ENCODE measurements at places on chromosomes 7 and 10.

GRCh38 chr7:45923818-45924217, 2.7 kb upstream of the IGFBP3 start:
- no peak for DNase-seq

- no peak for DNase-seq
Observed at GRCh38 chr7:15280078-15280733, 281.6 kb downstream of the AGMO start.

DNA sequence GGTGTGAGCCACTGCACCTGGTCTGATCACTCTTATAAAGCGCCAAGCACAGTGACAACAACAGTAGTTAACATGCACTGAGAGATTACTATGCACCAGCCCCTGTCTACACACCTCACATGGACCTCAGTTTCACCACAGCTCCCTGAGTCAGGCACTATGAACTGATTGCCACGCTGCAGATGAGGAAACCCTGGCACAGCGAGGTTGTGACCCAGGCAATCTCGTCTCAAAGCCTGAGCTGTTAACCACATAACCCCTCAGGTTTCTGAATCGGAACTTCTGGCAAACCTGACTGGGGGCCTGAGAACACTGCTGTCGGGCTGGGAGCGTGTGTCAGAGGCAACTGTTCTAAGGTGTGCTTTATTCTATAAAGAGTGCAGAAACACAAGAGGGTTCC, 150.8 kb downstream of the RNF216 start:
- no peak for DNase-seq

DNA sequence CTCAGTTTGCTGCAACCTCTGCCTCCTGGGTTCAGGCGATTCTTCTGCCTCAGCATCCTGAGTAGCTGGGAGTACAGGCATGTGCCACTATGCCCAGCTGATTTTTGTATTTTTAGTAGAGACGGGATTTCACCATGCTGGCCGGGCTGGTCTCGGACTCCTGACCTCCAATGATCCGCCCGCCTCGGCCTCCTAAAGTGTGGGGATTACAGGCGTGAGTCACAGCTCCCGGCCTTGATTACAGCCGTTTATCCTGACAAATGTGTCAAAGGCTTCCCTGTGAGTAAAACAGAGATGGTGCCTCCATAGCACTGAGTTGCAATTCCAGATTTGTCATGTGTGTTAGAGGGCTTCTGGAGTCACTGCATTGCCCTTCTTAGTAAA, 273.7 kb downstream of the CCDC3 start:
- DNase-seq = no peak

DNA sequence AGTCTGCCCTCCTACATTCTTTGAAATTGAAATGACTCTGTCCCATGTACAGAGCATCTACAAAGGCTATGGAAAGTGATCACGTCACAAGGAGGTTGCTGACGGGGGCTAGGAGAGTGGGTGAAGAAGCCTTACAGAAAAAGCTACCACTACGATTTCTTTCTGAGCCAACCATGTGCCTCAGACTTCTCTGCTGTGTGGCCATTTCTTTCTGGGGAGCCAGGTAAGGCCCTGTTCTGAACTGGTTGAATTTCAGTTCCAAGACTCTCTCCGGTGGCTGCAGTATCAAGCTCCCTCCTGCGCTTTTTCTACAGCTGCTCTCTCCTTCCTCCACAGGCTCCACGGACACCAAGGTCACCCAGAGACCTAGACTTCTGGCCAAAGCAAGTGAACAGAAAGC, 112.5 kb upstream of the PRSS1 start:
- no peak for DNase-seq

GRCh38 chr7:148962440-148962822, 65.9 kb downstream of the PDIA4 start:
- no peak for DNase-seq

DNA sequence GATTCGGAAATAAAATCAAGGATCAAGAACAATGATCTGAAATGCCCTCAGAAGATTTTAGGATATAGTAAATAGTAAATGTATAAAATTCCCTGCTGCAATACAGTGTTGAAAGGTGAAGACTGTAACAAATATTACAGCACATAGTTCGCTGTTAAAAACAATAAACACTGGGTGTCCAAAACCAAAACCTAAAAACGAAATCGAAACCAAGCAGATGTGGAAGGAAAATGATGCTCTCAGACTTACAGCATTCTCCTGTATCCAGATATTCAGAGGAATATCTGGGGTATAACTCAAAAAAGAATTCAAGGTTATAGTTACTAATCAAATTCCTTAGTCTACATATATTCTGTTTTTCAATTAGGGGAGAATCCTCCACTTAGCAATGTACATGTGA, 708.1 kb upstream of the PCDH15 start:
- no peak for DNase-seq
